ENCODE measurements at places on chromosomes 3 and 15.

GRCh38 chr15:74763416-74763815, 14.8 kb downstream of the CYP1A2 start:
- no peak for DNase-seq

- no peak for DNase-seq
Measured at GRCh38 chr3:106210923-106211322, 342.1 kb upstream of the CBLB start.

DNA sequence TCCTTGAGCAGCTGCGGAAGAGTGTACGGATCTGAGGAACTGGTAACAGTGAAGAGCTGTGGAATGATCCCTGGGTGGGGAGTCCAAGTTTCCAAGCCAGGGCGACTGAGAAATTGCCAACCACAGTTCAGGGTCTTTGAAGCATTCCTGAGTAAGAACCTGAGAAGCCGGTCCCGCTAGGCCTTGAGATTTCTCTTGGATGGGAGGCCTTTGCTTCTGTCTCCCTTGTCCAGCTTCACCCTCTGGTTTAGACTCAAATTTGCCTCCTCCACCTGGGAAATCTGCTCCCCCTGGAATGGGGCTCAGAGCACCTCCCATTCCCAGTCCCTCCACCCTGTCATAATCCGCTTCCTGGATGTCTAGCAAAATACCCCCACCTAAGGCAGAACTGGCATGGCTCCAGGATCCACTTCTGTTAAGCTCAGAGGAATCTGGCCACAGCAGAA, 127.7 kb upstream of the DLG1 start:
- DNase-seq: no peak

GRCh38 chr3:123523023-123523412, 61.8 kb downstream of the HACD2 start:
- DNase-seq: no peak

DNA sequence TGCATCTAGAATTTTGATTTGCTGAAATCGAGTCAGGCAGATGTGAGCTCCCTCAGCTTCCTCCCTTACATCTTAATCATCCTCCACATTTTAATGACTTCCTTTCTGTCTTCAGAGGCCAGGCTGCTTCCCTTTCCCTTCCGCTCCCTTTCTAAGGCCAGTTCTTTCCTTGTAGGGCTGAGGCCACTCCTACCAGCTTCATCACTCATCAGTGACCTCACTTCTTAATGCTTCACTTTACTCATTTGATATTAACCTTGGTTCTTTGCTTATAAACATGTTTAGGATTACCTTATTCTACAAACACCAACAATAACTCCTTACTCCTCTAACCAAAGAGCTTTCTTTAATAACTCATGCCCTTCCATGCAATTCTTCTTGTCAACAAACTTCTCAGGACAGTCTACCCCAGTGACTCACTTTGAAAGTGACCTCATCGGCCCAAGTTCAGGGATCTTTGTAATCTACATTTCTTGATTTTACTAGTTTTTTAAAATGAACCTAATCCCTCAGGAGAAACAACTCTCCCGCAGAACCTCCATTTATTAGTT, 23.9 kb downstream of the ILDR1 start:
- no peak for DNase-seq

Data from activated CD4-positive, alpha-beta T cell treated with anti-CD3 and anti-CD28 coated beads, Interleukin-2, amount 50 U/mL, for 48 hours (primary cell).